ENCODE measurements at places on chromosomes 6 and 20.

DNA sequence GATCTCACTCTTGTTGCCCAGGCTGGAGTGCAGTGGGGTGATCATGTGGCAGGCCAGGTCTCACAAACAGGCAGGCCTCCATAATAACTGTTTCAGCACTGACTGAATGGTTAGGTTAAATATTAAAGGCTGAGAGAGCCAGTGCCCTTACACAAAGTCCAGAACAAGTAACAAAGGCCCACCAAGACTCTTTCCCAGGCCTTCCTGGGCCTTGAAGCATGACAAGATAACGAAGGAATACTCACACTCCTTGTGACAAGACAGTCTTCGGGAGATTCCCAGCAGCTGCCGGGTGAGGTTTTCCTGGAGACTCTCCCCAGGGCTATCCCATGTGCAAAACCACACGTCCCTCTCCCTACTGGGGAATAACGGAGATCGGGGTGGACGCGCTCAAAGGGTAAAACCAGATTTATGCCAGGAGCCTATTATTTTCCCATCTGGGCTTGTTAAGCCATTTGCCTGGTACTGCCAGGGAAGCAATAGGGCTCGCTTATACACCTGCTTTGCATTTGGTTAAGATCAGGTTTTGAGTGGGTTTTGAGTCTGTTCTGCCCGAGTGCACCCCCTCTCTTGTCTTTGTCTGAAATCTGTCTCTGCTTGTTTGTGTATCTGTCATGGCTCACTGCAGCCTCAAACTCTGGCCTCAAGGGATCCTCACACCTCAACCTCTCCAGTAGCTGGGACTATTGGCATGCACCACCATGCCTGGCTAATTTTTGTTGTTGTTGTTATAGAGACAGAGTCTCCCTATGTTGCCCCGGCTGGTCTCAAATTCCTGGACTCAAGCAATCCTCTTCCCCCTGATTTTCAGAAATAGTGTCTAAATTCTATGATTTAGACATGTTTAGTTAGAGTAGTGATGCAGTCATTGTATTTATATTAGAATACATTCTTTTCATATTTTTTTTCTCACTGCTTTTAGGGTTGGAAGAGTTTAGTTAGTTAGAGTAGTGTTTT is 1.4 kb upstream of the ENPP3 start:
- ATAC-seq: no peak

DNA sequence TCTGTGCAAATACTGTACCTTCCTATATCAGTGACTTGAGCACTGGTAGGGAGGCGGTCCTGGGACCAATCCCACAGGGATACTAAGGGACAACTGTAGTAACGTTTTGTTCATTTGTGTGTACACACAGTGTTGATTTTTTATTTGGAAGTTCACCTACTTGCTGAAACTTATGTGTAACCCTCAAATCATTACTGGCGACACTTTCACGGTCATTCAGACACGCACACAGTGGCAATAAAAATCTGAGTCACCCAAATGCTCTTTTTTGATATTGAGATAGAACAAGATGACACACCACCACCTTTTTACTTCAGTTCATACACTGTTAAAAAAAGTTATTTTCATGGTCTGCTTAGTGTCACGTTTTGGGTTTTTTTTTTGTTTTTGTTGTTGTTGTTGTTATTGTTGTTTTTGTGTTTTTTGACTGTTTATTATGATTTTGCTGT is 79.8 kb downstream of the QKI start:
- ATAC-seq: peak; percentile 42

GRCh38 chr6:93896081-93896480 is 476.7 kb upstream of the EPHA7 start:
- no peak for ATAC-seq

- ATAC-seq: no peak
Measured at GRCh38 chr6:133757335-133757734, 131.6 kb upstream of the TCF21 start.

DNA sequence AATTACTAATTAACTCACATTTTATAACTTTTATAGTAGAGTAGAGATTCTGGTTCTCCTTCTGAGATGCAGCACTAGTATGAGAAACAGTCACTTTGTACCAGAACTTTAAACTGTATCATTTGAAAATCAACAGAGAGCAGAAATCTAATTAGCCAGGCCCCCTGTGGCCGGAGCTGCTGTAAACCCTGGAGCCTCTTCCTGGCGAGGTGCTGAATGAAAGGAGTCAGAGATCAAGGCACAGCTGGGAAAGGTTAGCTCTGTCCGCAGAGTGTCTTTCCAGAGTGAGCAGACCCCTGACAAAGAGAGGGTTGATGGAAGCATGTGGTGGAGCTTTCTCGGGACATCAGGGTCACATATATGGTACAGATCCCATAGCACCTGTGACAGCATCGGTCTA is 703.8 kb downstream of the RFPL4B start:
- no peak for ATAC-seq

DNA sequence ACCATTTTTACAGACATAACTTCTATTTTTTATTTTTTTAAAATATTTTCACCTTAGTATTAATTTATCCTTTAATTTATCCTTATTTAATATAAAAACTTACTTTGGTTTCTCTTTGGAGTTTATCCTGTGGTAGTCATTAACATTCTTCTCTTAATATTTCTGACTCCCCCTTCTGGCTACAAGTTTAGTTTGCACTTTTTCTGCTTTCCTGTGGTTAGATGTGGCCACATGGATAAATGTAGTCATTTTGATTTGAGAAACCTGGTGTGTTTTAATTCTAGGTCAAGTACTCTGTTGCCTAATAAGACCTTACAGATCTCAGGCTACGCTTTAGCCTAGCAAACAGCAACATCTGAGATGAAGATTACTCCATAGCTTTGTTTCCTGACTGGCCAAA is 1187.5 kb downstream of the HACE1 start:
- ATAC-seq: no peak
